Stomach (tissue), 19 donors: ENCODE measurements at places on chromosomes 4 and X. TPM values are rescaled to one million over a fixed set of nuclear protein-coding genes. Genes with fewer than 3 reads are reported as not detected.

NPY1R gene
- 0.89 TPM for total RNA-seq

MAGEH1 gene
- total RNA-seq, result 1.8 TPM

PRDM5 gene
- total RNA-seq, result 15.2 TPM

- DNase-seq, result peak; percentile 94
- no peaks in the 10 kb centered on the region for H3K36me3 ChIP-seq
- H3K27ac ChIP-seq, result peak overlapping the region; percentile 98
- peaks cover 71% of the 10 kb centered on the region for H3K4me1 ChIP-seq
These were observed 1.5 kb downstream of the IRF2 start for GRCh38 chr4:184472614-184473498.

- H3K27me3 ChIP-seq, result no peaks in the 10 kb centered on the region
- no peak overlapping the region for H3K4me3 ChIP-seq
- H3K27ac ChIP-seq, result no peak overlapping the region
- peaks cover 21% of the 10 kb centered on the region for H3K4me1 ChIP-seq
- no peak for DNase-seq
- H3K36me3 ChIP-seq, result no peaks in the 10 kb centered on the region
These were observed 8.7 kb downstream of the WDFY3 start for GRCh38 chr4:84957514-84958420.

- no peaks in the 10 kb centered on the region for H3K4me1 ChIP-seq
- H3K27ac ChIP-seq, result no peak overlapping the region
- H3K36me3 ChIP-seq, result no peaks in the 10 kb centered on the region
These were observed 565.0 kb downstream of the BCOR start for GRCh38 chrX:39532761-39533160.

DNA sequence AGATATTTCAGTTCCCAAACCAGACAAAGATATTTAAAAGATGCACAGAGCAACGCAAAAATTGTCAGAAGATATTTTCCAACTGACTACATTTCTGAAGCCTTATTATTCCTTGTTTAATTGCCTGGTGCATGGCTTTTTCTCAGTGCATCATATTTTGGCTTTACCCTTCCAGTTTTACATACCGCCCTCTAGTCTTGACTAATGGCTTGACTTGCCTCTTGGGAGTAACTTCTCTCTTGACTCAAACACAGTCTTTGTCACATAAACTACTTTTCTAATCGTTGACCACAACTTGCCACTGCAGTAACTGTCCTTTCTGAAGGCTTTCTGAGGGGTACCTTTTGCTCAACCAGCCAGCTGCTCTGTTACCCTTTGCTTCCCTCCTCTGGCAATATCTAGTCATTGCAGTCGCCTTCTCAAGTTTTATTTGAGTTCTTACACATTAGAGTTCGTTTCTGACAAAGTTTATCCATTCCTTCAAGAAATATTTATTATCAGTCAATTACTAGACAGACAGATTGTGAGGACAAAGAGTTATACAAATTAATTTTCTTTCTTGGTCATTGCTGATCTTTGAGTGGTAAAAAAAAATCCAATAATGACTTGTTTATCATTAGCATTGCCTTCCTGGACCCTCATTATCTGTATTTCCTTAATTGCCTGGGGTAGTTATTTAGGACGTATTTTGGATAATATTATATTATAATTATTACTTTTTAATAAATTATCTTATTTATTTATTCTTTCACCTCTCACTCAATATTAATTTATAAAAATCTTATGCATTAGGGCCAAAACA, 506.9 kb upstream of the PCDH10 start:
- peak; percentile 71 for DNase-seq
- no peaks in the 10 kb centered on the region for H3K27me3 ChIP-seq
- H3K4me1 ChIP-seq, result no peaks in the 10 kb centered on the region
- no peak overlapping the region for H3K4me3 ChIP-seq
- no peak overlapping the region for H3K27ac ChIP-seq

DNA sequence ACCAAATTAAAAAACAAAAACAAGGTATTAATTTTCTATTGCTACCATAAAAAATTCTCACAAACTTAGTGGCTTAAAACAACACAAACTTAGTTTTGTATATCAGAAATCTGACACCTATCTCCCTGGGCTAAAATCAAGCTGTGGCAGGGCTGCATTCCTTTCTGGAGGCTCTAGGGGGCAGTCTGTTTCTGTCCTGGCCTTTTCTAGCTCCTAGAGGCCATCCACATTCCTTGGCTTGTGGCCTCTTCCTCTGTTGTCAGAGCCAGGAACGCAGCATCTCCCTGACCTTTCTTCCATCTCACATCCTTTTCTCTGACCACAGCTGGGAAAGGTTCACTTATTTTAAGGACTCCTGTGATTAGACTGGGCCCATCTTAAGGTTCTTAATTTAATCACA, 38.9 kb upstream of the TLR2 start:
- no peak for DNase-seq
- no peak overlapping the region for H3K4me3 ChIP-seq

- H3K4me3 ChIP-seq, result peak overlapping the region; percentile 42
- H3K27ac ChIP-seq, result no peak overlapping the region
- no peaks in the 10 kb centered on the region for H3K36me3 ChIP-seq
- peaks cover 96% of the 10 kb centered on the region for H3K27me3 ChIP-seq
- H3K4me1 ChIP-seq, result peaks cover 57% of the 10 kb centered on the region
- no peak for DNase-seq
These were observed 1.3 kb downstream of the NEUROG2 start for GRCh38 chr4:112514647-112515197.
